ENCODE measurements at places on chromosomes 13 and 19. TPM values are rescaled to one million over a fixed set of nuclear protein-coding genes. Genes with fewer than 3 reads are reported as not detected.

Gene NUDT19
- total RNA-seq: 10.0 TPM

Gene CCDC169
- total RNA-seq: 2.2 TPM

Gene CGB1
- total RNA-seq: 0.92 TPM

Gene ABCA7
- total RNA-seq: 6.7 TPM

Gene IL17D
- 12.3 TPM for total RNA-seq

Gene DNMT1
- 47.8 TPM for total RNA-seq

Gene OR7A5
- total RNA-seq: not detected

Gene SCEL
- total RNA-seq: not detected

Gene SIGLEC8
- not detected for total RNA-seq

Gene AP1M2
- total RNA-seq: not detected

Gene C1QTNF9B
- total RNA-seq: not detected

Gene ANGPTL8
- not detected for total RNA-seq

Gene ADGRE2
- 1.6 TPM for total RNA-seq

Gene ZNF560
- total RNA-seq: not detected

Data from chondrocyte (in vitro differentiated cells).